ENCODE measurements at places on chromosomes 7 and 10. TPM values are rescaled to one million over a fixed set of nuclear protein-coding genes. Genes with fewer than 3 reads are reported as not detected.

Gene OGDHL
- polyA plus RNA-seq = 20.0 TPM

Gene SUN3
- polyA plus RNA-seq = not detected

Gene ZNF853
- polyA plus RNA-seq = 5.7 TPM

Gene PON1
- polyA plus RNA-seq = 2.3 TPM

Gene STAG3
- 15.6 TPM for polyA plus RNA-seq

Gene ABCC2
- 94.3 TPM for polyA plus RNA-seq

Gene ZNF789
- polyA plus RNA-seq = 61.3 TPM

Gene ERLIN1
- 73.6 TPM for polyA plus RNA-seq

All from large intestine (tissue), 12 donors.